Activated CD8-positive, alpha-beta memory T cell treated with anti-CD3 and anti-CD28 coated beads, Interleukin-2, amount 10 ng/mL, durations not matched to agents 7 days and 5 days (primary cell): ENCODE measurements at places on chromosomes 4 and X. TPM values are rescaled to one million over a fixed set of nuclear protein-coding genes. Genes with fewer than 3 reads are reported as not detected.

DNA sequence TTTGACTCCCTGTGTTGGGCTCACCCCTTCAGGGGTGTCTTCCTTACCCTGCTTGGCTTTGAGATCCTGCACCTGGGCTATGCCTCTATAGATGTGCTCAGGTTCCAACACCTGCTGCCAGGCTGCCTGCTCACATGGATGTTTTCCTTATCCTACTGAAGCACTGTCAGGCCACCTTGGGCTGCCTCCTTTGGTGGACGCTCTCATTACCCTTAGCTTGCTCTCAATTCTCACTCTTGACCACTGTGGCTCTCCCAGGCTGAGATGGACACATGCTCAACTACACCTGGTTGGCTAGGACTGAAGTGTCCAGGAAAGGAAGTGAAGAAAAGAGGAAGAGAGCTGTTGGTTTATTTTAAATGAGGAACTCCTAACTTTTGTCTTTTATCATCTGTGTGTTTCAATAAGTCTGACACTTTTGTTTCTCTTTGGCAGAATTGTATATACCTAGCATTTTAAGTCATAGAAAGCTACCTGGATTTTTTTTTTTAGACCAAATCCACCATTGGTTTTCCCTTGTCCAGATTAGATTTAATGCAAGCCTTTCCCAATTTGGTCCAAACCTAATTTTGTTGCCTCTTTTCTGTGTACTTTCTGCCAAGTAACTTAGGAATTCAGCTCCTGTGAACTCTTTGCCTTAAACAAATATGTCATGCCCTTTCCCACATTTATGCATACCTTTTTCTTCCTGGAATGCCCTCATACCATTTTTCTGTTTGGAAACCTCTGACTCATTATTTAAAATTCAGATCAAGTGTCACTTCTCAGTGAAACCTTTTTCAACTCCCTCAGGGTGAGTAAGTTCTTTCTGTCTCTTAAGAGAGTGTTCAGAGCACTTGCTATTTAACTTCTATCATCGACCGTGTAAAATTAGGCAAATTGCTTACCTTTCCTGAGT is 175.8 kb downstream of the GC start:
- H3K4me3 ChIP-seq = no peak overlapping the region
- no peaks in the 10 kb centered on the region for H3K27me3 ChIP-seq
- DNase-seq = no peak
- no peak overlapping the region for H3K27ac ChIP-seq
- no peaks in the 10 kb centered on the region for H3K36me3 ChIP-seq

ITGB1BP2 gene
- 6.3 TPM for total RNA-seq

GSPT2 gene
- total RNA-seq = 10.8 TPM

TLR2 gene
- 0.41 TPM for total RNA-seq

EGF gene
- not detected for total RNA-seq

GRCh38 chr4:98446499-98447375 is 185.6 kb downstream of the RAP1GDS1 start:
- H3K4me3 ChIP-seq = peak overlapping the region; percentile 58
- no peaks in the 10 kb centered on the region for H3K27me3 ChIP-seq
- H3K36me3 ChIP-seq = peaks cover 35% of the 10 kb centered on the region

- H3K36me3 ChIP-seq = no peaks in the 10 kb centered on the region
- H3K4me1 ChIP-seq = peaks cover 1% of the 10 kb centered on the region
- no peak overlapping the region for H3K4me3 ChIP-seq
- peaks cover 11% of the 10 kb centered on the region for H3K27me3 ChIP-seq
Measured at GRCh38 chrX:69128588-69128987, 36.7 kb downstream of the PJA1 start.

DNA sequence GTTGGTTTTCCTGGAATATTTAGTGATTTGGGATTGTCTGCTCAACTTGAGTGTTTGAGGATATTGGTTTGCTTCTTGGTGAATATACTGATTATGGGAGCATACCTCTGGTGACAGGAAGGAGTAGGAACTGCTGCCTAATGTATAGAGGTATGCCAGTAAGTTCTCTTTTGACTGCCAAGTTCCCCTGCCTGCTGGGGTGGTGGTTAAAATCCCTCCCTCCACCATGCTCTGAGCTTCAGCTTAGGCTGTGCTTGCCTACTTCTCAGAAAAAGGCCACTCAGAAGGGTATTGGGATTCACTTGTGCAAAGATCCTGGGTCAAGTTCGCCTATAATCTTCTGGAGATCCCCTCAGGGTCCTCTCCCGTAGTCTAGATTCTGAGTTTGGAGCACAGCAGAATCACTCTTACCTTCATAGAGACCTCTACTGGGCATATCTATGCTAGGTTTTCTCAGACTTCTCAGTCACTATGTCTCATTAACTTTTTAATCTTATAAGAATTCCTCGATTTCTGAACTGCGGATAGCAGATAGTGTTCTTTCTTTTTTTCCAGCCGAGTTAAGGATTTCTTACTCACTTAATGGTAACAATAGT is 44.7 kb upstream of the DCK start:
- H3K4me1 ChIP-seq = peaks cover 8% of the 10 kb centered on the region
- no peak overlapping the region for H3K27ac ChIP-seq
- H3K4me3 ChIP-seq = no peak overlapping the region
- peaks cover 4% of the 10 kb centered on the region for H3K36me3 ChIP-seq
- no peak for DNase-seq
- no peaks in the 10 kb centered on the region for H3K27me3 ChIP-seq

- DNase-seq = no peak
Measured at GRCh38 chr4:6182376-6183280, 17.7 kb downstream of the JAKMIP1 start.

ARMCX5 gene
- 4.5 TPM for total RNA-seq

PKD2 gene
- 12.5 TPM for total RNA-seq

GRCh38 chrX:8834392-8834791 is 33.2 kb upstream of the FAM9A start:
- no peak overlapping the region for H3K4me3 ChIP-seq
- H3K27me3 ChIP-seq = peaks cover 17% of the 10 kb centered on the region
- H3K36me3 ChIP-seq = no peaks in the 10 kb centered on the region
- no peak overlapping the region for H3K27ac ChIP-seq
- no peaks in the 10 kb centered on the region for H3K4me1 ChIP-seq

USP17L11 gene
- total RNA-seq = not detected

ZFYVE28 gene
- total RNA-seq = 12.5 TPM

TIGD4 gene
- total RNA-seq = 0.53 TPM

NCAPG gene
- total RNA-seq = 102 TPM

DNA sequence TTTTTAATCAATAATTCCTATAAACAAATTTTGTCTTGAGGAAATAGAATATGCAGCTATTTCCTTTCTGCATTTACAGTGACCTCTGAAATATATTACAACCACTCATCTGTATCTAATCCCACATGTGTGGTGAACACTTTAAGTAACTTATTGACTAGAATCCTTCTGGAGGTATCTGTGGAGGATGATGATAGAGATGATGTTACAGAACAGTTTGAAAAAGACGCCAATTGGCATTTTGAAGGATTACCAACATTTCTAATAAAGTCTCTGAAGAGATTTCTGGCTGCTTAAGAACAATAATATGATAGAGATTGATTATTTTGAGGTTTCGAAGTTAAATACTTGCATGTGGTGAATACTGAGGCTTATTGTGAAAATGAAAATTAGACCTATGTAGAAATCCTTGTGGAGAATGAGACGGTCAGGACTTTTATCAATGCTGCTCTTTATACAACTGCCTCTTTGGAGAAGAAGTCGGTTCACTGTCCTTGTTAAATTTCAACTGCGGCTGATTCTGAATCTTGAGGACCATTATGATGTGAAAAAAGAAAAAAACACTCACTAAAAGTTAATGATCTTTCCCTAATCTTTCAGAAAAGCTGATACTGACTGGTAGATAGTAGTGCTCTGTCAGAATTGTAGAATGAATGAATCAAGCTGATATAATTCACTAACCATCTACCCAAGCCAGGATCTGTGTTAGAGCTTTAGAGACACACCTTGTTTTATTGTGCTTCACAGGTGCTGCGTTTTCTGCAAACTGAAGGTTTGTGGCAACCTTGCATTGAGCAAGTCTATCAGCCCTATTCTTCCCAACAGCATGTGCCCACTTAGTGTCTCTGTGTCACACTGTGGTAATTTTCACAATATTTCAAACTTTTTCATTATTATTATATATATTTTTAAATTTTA is 204.7 kb downstream of the SPRY1 start:
- no peak overlapping the region for H3K27ac ChIP-seq
- H3K27me3 ChIP-seq = no peaks in the 10 kb centered on the region
- H3K4me1 ChIP-seq = peaks cover 70% of the 10 kb centered on the region

RIBC1 gene
- total RNA-seq = 1.1 TPM

- no peak for DNase-seq
- H3K4me1 ChIP-seq = peaks cover 8% of the 10 kb centered on the region
- H3K27ac ChIP-seq = no peak overlapping the region
Measured at GRCh38 chrX:39156051-39156450, 354.8 kb downstream of the MID1IP1 start.

LUZP4 gene
- total RNA-seq = not detected

DNA sequence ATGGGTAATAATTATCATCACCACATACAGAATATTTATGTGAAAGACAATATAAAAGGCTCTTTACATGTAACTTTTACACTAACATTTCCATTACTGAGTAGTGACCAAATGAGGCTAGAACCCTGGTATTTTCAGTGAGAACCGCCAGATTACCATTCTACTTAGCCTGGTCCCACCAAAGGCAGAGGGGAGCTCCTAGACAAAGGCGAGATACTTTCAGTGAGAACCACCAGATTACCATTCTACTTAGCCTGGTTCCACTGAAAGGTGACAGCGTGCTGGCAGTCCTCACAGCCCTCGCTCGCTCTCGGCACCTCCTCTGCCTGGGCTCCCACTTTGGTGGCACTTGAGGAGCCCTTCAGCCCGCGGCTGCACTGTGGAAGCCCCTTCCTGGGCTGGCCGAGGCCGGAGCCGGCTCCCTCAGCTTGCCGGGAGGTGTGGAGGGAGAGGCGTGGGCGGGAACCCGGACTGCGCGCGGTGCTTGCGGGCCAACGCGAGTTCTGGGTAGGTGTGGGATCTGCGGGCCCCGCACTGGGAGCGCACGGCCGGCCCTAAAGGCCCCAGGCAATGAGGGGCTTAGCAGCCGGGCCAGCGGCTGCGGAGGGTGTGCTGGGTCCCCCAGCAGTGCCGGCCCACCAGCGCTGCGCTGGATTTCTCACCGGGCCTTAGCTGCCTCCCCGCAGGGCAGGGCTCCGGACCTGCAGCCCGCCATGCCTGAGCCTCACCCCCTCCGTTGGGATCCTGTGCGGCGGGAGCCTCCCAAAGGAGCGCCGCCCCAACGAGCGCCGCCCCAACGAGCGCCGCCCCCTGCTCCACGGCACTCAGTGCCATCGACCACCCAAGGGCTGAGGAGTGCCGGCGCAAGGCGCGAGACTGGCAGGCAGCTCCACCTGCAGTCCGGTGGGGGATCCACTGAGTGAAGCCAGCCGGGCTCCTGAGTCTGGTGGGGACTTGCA is 1276.1 kb downstream of the PCDH7 start:
- H3K27me3 ChIP-seq = no peaks in the 10 kb centered on the region
- H3K4me3 ChIP-seq = no peak overlapping the region
- H3K27ac ChIP-seq = no peak overlapping the region
- H3K36me3 ChIP-seq = no peaks in the 10 kb centered on the region
- H3K4me1 ChIP-seq = no peaks in the 10 kb centered on the region
- DNase-seq = no peak

- no peak for DNase-seq
- H3K27ac ChIP-seq = no peak within 1 kb of the TSS
- H3K27me3 ChIP-seq = peaks cover 16% of the 10 kb centered on the region
- H3K4me3 ChIP-seq = no peak within 1 kb of the TSS
- H3K4me1 ChIP-seq = no peaks in the 10 kb centered on the region
- no peaks in the 10 kb centered on the region for H3K36me3 ChIP-seq
Measured at GRCh38 chr4:24794916-24795665, at the start of gene SOD3. Gene SOD3, plus strand, starts transcription at chr4:24795573. Its CDS starts 3,949 bp downstream, at chr4:24799522.

DNA sequence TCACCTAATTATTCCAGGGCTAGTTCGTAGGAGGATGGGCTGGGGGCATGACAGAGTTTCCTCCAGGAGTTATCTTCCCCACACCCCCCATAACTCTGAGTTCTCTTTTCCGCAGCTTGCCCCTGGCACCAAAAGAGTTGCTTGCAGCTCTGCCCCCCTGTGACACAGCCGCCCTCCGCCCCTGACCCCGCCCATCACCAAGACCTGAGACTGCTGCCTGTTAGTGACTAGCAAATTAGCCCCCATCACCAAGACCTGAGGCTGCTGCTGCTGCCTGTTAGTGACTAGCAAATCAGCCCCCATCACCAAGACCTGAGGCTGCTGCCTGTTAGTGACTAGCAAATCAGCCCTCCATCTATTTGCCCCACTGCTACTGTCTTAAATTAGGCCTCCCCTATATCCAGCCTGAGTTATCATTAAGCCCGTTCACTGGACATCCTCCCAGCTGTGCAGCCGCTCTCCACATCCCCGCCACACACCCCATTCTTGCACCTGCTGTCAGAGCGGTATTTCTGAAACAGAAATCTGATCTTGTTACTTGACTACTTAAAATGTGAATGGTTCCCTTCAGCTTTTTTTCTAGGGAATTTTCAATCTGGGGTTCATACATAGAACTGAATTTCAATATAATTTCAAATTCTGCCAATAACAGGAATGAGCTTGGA is 1.5 kb upstream of the PAPSS1 start:
- no peaks in the 10 kb centered on the region for H3K27me3 ChIP-seq
- peak overlapping the region; percentile 85 for H3K4me3 ChIP-seq
- H3K36me3 ChIP-seq = peaks cover 5% of the 10 kb centered on the region
- DNase-seq = peak; percentile 57
- H3K4me1 ChIP-seq = peaks cover 25% of the 10 kb centered on the region

DNA sequence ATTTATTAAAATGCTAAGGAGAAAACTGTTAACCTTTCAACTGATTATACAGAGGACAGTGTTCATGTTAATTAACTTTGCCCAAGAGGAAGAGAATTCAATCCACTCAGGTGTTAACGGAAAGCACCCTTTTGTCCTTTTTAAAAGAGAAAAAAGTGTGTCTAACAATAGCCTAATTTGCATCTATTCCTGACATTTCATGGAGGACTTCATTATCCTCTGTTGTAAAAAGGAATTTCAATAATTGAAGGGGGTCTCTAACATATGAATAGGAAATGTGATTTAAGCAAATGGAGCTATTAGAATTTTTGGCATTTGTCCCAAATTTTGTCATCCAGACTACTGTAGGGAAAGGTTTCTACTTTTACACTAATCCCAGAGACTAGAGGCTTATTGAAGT is 44.6 kb upstream of the GC start:
- H3K27me3 ChIP-seq = no peaks in the 10 kb centered on the region
- no peak overlapping the region for H3K4me3 ChIP-seq
- H3K27ac ChIP-seq = no peak overlapping the region
- DNase-seq = no peak
- H3K36me3 ChIP-seq = no peaks in the 10 kb centered on the region

- no peaks in the 10 kb centered on the region for H3K27me3 ChIP-seq
- no peaks in the 10 kb centered on the region for H3K36me3 ChIP-seq
- DNase-seq = no peak
- no peaks in the 10 kb centered on the region for H3K4me1 ChIP-seq
Measured at GRCh38 chr4:2069161-2069971, 10.2 kb downstream of the NAT8L start.

GRCh38 chrX:86103061-86103460 is 45.2 kb upstream of the DACH2 start:
- H3K27ac ChIP-seq = no peak overlapping the region
- H3K27me3 ChIP-seq = no peaks in the 10 kb centered on the region
- no peaks in the 10 kb centered on the region for H3K36me3 ChIP-seq
- no peak for DNase-seq

GRCh38 chr4:158347556-158347955 is 137.3 kb downstream of the TMEM144 start:
- no peak overlapping the region for H3K4me3 ChIP-seq
- H3K27ac ChIP-seq = no peak overlapping the region
- DNase-seq = no peak
- no peaks in the 10 kb centered on the region for H3K36me3 ChIP-seq
